Activated T-cell treated with anti-CD3 and anti-CD28 coated beads for 4 hours (primary cell): ENCODE measurements at places on chromosomes 2 and 18.

DNA sequence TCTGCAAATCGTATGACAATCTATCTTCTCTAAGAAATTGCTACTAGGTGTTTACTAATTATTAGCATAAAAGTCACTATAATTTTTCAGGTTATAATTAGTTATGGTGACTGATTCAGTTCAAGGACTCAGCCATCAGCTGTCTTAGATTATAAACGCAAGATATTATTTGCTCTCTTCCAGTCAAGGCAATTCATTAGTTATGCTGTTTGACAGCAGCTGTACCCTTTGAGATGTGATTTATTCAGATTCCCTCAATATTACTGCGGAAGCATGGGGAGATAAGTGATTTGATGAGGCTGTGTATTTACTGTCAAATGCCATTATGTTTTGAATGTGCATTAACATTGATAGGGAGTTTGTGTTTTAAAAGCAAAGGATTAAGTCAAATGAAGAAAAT, 558.9 kb upstream of the FSIP2 start:
- DNase-seq = no peak

GRCh38 chr2:186422226-186422625, 63.8 kb upstream of the ZC3H15 start:
- DNase-seq = no peak

- no peak for DNase-seq
Observed at GRCh38 chr2:101806701-101807100, 109.2 kb downstream of the MAP4K4 start.

GRCh38 chr2:162887902-162888301, 49.3 kb upstream of the KCNH7 start:
- no peak for DNase-seq

- no peak for DNase-seq
Observed at GRCh38 chr2:215264374-215264773, 47.5 kb upstream of the ATIC start.

DNA sequence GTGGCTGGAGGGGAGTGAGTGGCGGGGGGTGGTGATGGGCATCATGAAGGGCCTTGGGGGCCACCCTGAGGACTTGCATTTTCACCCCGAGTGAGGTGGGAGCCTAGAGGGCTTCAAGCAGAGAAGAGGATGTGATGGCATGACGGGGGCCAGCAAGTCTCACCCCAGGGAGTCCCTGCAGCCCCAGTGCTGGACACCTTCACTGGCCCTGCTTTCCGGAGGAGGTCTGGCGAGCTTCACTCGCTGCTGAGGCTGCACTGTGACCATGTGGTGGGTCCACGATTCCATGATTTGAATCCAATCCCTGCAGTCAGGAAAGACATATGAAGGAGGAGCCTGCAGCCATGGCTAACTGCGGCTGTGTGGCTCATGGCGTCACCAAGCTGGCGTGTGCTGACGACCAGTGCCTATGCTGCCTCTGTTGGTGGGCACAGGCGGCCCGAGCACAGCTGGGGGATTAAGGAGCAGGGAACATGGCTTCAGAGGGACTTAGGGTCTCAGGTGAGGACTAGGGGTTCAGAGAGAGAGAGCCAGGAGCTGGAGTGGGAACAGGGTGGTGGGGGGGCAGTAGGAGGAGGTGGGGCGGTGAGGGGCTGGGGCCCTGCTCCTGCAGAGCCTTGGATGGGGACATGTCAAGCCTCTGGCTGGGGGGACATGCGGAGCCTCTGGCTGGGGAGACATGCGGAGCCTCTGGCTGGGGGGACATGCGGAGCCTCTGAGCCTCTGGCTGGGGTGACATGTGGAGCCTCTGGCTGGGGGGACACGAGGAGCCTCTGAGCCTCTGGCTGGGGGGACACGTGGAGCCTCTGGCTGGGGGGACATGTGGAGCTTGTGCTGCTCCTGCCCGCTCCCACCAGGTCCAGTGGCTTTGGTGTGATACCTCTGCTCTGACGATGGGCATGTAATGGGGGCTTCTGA, 3.6 kb downstream of the ZAP70 start:
- DNase-seq = no peak

GRCh38 chr2:212595036-212595654, 56.5 kb upstream of the ERBB4 start:
- no peak for DNase-seq
